ENCODE measurements at places on chromosomes 1 and 21.
A peak's percentile ranks its signal among the peaks of the same experiment; 100 is the strongest.

- DNase-seq = no peak
Measured at GRCh38 chr21:25903607-25904006, 168.8 kb downstream of the GABPA start.

DNA sequence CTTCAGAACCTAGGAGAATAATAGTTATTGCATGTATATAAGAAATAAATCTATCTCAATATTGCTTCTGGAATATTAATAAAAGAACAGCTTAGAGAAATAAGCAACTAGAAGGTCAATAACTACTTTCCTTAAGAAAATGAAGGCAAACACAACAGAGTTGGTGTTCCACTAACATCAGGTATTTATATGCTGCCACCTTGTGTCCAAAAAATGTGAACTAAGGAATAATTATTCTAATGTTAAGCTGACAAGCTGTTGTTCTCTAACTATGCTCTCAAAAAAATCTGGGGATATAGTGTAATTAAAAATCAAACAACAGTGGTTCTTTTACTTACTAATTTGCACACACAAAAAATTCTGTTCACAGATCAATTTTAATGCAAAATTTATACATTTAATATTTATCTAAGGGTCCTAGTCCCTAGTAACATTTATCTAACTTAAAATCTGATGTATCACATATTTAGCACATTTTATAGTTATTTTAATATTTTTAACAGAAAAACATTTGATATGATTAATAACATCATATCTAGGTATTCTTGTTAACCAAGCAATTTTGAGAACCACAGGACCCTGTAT, 39.6 kb downstream of the UCHL5 start:
- DNase-seq = peak; percentile 46

DNA sequence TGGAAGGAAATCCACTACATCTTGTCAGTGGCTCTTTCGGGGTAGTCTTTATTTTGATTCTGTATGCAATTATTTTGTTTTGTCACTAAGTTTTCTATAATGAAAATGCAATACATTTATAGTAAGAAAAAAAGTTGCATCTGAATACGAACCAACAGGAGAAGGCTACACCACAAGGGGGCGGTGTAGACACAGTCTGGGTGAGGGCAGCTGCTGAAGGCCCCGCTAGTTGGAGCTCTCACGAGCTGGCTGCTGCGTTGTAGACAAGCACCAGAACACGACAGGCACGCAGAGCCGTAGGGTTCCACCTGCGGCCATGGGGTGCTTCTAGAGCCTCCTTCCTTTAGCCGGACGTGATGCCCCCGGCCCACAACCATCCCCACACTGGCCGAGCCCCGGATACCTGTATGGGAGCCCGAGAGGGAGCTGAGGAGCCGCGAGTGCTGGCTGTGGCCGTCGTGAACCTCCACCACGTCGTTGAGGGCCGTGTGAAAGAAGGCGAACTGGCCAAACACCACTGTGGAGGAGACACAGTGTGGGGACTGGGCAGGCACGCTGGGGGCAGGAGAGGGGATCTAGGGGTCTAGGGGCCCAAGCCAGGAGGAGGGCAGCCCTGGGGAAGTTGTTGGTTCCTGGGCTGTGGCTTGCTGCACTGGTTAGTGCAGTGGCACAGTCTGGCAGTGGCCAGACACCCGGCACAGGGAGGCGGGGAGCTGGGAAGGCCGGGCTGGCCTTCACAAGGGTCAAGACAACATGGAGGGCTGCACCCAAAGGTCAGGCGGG, 160.8 kb downstream of the ZSCAN20 start:
- DNase-seq = peak; percentile 68

- DNase-seq = no peak
Measured at GRCh38 chr1:193799948-193800690, 613.7 kb upstream of the B3GALT2 start.

DNA sequence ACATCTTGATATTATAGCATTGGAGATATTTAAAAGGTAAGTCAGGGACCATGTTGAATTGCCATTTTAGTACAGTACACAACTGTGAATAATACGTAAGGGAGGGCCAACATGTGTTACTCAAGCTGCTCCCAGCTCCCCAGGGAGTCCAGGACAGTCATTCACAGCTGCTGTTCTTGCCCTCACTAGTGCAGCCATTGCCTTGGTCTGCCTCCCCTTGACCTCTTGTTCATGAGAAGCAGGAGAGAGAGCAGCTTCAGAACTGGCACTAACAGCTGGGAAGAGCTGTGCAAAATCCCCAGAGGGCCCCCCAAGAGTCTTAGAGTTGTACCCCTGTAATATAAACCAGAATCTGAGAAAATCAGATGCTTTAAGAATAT, 16.4 kb downstream of the TCEANC2 start:
- peak; percentile 12 for DNase-seq

- no peak for DNase-seq
Measured at GRCh38 chr1:6445062-6445763, 20.6 kb downstream of the ESPN start.

DNA sequence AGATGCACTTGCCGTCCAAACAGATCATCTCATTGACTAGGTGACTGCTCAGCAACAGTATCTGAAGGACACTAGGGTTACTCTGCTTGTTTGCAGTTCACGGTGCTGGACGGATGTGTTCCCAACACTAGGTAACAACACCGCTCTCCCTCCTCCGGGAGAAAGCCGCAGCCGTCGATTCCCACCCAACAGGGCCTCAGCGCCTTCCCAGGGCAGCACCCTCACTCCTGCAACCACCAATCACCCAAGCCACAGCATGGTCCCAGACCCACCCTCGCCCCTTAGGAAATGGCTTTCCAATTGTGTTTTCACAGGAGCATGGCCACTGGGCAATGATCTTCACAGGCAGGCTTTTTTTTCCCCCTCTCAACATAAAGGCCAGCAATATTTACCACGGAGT, 779 bp downstream of the TLR5 start:
- no peak for DNase-seq

GRCh38 chr1:212920246-212920645, 30.1 kb upstream of the VASH2 start:
- no peak for DNase-seq

Measured in NCI-H146 (cell line).